ENCODE measurements at places on chromosomes 1 and 21.

GRCh38 chr1:66384258-66384921, 149.6 kb upstream of the SGIP1 start:
- no peaks in the 10 kb centered on the region for H3K36me3 ChIP-seq
- H3K27me3 ChIP-seq: no peaks in the 10 kb centered on the region
- H3K4me1 ChIP-seq: peaks cover 13% of the 10 kb centered on the region

- H3K4me3 ChIP-seq: no peak overlapping the region
- H3K4me1 ChIP-seq: peaks cover 7% of the 10 kb centered on the region
- H3K36me3 ChIP-seq: no peaks in the 10 kb centered on the region
- H3K27me3 ChIP-seq: no peaks in the 10 kb centered on the region
- H3K27ac ChIP-seq: no peak overlapping the region
Observed at GRCh38 chr1:221998186-221998612, 256.3 kb upstream of the DUSP10 start.

DNA sequence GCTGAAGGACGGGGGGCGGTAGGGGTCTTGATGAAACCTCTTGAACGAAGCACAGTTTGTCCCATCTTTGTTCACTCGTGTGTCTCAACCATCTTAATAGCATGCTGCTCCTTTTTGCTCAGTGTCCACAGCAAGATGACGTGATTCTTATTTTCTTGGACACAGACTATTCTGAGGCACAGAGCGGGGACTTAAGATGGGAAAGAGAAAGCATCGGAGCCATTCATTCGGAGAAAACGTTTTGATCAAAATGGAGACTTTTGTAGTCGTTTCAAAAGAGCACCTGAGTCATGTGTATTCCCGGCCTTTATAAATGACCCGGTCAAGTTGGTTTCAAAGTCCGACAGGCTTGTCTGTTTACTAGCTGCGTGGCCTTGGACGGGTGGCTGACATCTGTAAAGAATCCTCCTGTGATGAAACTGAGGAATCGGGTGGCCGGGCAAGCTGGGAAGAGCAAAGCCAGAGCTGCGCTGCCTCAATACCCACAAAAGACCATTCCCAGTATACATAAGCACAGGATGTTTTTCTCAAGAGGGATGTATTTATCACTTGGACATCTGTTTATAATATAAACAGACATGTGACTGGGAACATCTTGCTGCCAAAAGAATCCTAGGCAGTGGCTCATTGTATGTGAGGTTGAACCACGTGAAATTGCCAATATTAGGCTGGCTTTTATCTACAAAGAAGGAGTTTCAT, 18.5 kb downstream of the ETS2 start:
- no peaks in the 10 kb centered on the region for H3K27me3 ChIP-seq
- H3K4me1 ChIP-seq: no peaks in the 10 kb centered on the region
- DNase-seq: no peak
- no peak overlapping the region for H3K4me3 ChIP-seq
- H3K36me3 ChIP-seq: peaks cover 28% of the 10 kb centered on the region

DNA sequence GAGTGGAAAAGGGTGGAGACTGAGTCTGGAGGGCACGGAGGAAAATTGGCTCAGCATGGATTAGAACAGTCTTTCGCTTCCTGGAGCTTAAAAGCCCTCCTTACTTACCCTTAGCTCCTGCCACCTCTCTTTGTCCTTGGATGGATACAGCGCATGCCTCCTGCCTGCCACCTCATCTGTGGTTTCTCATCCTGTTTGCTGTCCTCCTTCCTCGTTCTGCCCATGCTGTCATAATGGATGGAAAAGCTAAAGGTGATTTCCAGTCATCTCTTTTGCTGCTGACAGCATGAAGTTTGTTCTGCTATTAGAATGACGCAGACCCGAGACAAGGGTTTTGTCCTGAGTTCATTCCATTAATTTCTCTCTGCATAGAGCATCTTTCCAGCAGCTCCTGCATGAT, 425.9 kb downstream of the KIF26B start:
- H3K36me3 ChIP-seq: no peaks in the 10 kb centered on the region
- no peak overlapping the region for H3K27ac ChIP-seq
- no peak for DNase-seq

- no peak for DNase-seq
- peak overlapping the region; percentile 93 for H3K4me3 ChIP-seq
- no peaks in the 10 kb centered on the region for H3K27me3 ChIP-seq
- peaks cover 16% of the 10 kb centered on the region for H3K36me3 ChIP-seq
- H3K4me1 ChIP-seq: peaks cover 32% of the 10 kb centered on the region
Observed at GRCh38 chr1:150148837-150149270, 862 bp upstream of the PLEKHO1 start.

DNA sequence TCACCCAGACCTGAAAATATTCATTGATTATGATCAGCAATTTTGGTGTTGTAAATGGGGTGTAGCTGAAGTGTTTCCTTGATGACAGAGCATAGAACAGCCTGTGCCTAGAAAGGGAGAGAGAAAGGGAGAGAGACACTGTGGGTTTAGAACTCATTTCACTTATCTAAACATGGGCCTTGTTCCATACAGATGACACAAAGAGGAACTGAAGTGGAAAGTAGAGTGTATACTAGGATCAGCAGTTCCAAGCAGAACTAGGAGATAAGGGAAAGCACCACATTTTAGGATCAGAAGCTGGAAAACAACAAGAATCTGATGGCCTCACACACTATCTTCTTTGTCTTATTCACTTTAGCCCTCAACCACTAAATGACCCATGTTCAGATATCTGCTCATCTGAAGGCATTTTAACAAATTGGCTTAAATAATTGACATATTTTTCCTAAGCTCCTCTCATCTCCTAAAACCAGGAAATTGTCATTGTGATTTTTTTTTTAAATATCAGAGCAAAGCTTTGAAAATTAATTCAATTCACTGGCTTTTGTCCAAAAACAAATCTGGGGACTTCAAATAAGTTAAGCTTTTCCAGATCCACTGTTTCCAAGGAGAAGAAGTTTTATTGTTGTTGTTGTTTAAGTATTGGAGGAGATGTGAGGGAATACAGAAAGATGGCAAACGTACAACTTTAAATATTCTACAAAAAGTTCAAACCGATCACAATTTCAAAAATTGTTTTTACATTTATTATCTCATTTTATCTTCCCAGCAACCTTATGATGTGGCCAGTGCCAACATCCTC, 103.8 kb downstream of the LYPLAL1 start:
- no peaks in the 10 kb centered on the region for H3K36me3 ChIP-seq
- no peaks in the 10 kb centered on the region for H3K4me1 ChIP-seq
- no peaks in the 10 kb centered on the region for H3K27me3 ChIP-seq
- no peak for DNase-seq
- H3K27ac ChIP-seq: no peak overlapping the region
- H3K4me3 ChIP-seq: no peak overlapping the region

Measured in central memory CD8-positive, alpha-beta T cell (primary cell).